ENCODE measurements at places on chromosomes 4 and X.

DNA sequence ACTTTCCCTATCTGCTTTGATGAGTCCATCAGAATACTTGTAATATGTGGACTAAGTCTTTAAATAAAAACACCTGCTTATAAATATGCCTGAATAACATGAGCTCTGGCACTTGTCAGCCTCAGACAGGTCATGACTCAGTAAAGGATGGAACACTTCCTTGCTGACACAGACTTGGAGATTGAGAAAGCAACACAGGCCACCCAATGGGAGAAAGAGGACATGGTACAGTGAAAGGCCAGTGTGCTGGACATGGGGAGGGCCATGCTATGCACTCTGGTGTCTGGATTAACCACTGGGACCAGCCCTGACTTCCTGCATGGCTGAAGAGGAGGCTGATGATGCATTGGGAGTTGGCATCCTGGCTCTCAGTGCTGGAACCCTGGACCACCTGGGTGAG is 149.5 kb downstream of the DHRSX start:
- DNase-seq: no peak

- DNase-seq: no peak
Measured at GRCh38 chr4:48831532-48832030, 693 bp downstream of the OCIAD1 start.

DNA sequence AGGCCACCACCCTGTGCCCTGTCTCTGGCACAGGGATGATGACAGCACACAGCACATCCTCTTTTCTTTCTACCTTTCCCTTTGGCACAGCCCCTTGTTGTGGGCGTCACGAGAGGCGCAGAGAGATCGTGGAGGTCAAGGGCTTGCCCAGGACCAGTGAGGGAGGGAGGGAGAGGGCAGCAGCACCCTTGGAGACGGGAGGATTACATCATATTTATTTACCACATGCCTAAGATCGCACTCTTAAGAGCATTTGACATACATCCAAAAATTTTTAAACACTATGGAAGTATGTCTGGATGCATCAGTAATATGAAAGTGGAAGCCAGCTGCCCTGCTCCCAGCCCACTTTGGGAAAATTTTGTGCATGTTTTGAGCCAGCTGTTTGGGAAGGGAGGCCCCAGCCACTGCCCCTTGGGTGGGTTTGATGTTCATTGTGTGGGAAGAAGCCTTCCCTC is 12.7 kb downstream of the WFS1 start:
- DNase-seq: no peak

DNA sequence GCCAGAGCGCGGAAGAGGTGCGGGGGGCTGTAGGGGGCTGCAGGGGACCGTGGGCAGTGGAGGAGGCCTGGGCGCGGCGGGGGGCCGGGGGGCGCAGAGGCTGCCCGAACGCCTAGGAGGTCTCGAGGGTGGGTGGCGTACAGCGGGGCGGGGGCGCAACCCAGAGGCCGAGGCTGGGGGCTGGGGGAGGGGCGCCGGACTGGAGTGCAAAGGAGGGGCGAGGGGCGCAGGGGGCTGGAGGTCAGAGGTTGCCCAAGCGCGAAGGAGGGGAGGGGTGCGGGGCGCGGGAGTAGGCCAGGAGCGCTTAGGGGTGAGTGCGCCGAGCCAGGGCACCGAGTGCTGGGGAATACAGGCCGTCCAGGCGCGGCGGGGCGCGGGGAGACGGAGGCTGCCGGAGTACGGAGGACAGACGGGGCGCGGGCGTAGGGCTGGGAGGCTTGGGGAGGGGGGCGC is 255 bp downstream of the GYG2 start:
- no peak for DNase-seq

DNA sequence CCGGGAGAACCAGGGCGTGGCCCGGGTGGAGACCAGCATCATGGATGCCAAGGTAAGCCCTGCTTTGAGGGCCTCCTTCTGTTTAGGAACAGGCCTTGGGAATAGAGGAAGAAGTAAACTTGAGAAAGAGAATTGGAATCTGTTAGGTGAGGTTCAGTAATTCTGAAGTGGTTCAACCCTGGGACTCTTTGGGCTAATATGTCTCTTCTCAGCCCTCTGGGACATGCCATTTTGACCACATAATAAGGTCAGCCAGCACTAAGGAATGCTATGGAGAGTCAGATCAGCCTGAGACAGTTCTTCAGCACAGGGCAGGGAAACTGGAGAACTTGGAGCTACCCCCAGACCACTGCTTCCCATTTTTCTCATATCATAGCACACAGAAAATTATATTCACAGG is 63.3 kb upstream of the PRPS1 start:
- no peak for DNase-seq

GRCh38 chrX:87744391-87744790 is 226.8 kb downstream of the KLHL4 start:
- DNase-seq: no peak

DNA sequence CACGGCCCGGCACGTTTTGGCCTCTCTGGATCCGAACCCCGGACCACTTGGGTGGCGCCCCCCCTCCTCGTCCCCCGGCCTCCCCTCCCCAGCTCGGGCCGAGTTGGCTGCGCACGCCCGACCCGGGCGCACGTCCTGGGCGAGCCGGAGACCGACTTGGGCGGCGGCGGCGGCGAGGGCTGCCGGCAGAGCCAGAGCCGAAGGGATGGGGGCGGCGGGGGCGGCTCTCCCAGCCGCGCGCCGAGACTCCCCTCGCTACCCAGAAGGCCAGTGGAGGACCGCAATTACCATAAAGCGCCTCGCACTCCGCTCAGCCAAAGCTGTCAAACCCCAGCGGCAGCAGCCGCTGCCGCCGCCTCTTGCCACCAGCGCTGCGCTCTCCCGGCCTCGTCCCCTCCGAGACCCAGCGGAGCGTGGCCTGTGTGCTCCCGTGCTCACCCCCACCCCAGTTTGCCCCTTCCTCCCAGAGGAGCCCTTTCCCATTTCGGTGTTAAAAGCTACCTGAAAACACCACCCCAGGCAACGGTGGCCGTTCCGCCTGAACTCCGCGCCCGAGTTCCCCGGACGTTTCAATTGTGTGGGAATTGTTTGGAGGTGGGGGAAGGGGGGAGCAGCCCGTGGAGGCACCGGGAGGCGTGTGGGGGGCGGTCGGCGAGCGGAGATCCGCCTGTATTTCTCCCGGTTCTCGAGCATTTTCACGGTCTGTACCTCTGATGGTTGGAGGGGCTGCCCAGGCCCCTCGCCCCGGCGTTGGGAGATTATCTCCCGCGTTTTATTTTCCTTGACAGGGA is 701 bp upstream of the BCOR start:
- DNase-seq: no peak

DNA sequence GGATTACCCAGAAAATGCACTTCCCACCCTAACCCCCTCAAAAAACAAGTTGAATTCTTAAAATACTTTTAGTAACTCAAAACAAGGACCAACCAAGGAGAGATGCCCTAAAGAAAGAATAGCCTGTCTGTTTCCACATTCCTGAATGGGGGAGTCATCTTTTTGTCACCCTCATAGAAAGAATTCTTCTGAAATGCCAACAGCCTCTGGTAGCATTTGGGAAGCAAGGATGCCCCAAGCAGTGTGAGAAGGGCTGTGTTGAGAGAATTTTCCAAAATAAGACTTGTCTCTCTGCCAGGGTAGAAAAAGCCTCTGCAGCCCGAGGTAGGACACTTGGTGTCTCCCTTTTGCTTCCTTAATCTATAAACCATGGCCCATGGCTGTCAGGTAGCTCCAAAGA is 173.1 kb upstream of the VCX3A start:
- DNase-seq: no peak

DNA sequence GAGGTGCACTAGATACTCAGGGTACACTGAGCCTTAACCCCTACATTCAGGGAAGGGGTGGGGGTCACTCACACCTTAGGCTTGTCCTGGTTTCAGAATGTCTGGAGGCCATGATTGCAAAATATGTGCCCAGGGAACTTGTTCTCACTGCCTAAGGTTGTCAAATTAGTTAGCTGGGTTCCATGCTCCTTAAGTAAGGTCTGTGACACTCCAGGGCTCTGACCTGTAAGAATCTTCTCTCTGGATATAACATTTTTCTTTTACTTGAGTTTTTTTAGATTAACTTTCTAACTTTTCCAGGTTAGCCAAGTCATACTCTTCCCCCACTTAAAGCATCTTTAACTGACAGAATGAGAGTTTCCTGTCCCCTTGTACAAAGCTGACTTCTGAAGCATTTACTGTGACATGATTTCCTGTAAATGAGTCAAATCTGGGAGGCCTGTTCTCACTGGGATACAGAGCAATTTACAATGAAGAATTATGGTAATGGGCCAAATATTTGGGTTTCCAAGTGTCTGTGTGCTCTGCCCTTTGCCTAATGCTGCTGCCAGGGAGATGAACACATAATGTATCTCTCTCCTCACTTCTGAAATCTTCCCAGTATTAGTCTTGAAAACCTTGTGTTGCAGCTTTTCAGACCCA is 101.7 kb downstream of the GATB start:
- DNase-seq: no peak

DNA sequence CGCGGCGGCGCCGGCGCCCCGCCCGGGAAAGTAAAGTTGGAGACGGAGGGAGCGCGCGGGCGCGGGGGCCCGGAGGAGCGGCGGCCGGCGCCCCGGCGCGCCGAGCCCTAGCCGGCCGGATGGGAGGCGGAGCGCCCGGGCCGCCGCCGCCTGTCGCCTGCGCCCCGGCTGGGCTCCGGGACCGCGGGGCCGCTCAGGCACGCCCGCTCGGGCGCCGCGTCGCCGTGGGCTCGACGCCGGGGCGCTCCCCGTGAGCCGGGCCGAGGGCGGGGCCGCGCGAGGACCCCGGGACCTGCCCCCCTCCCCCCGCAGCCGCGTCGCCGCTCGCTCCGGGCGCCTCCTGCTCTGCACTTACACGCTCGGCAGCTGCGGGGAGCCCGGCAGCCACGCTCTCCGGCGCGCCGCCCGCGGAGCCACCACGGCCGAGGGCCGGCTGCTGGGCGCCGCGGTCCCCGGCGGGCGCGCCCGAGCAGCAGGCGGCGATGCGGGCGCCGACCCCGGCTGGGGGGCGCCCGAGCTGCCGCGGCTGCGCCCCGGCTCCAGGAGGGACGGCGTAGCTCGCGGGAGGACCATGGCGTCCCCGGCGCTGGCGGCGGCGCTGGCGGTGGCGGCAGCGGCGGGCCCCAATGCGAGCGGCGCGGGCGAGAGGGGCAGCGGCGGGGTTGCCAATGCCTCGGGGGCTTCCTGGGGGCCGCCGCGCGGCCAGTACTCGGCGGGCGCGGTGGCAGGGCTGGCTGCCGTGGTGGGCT is at the start of gene ADRA2C:
ADRA2C (plus strand) TSS at position 350 of the 749 bp plus-strand sequence; CDS start at position 572, 222 bp downstream.
- no peak for DNase-seq

GRCh38 chrX:72348247-72348979 is 42.7 kb upstream of the CITED1 start:
- no peak for DNase-seq

- DNase-seq: no peak
Measured at GRCh38 chr4:161714022-161714751, 449.6 kb downstream of the FSTL5 start.

DNA sequence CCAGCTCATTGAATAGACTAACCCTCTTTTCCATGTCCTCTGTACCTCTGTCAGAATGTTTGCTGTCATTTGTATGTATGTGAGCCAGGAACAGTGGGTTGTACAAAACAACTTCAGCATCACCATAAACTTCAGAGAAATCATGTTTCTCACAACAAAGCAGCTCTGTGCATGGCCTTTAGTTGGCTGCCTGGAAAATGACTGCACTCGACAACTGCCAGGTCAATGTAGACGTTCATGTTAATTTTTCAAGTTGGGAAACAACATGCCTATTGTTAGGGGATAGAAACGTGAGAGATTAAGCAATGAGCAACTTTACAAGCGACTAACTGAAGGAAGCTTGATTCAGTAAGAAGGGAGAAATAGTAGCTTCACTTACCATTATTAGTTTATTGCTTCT is 17.9 kb upstream of the CXCL11 start:
- no peak for DNase-seq

DNA sequence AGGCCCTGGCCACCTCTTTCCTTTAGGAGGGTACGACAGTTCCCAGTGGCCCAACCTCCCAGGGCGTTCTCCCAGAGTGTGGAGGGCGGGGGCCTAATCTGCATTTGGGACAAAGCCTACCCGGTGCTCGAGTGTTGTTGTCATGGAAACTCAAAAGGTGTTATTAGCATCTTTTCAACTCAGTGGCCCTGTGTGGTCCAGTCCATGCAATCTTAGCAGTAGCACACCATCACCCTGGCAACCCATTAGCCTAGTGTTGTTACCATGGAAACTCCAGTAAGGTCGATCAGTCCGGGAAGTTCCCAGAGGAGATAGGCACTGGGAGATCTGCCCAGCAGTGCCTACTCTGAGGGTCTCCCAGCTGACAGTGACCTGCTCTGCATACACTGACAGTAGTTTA is 20.2 kb downstream of the APLN start:
- no peak for DNase-seq

- DNase-seq: no peak
Measured at GRCh38 chrX:8688776-8689175, 43.2 kb downstream of the ANOS1 start.

- no peak for DNase-seq
Measured at GRCh38 chrX:54178100-54178940, 4.7 kb downstream of the FAM120C start.

DNA sequence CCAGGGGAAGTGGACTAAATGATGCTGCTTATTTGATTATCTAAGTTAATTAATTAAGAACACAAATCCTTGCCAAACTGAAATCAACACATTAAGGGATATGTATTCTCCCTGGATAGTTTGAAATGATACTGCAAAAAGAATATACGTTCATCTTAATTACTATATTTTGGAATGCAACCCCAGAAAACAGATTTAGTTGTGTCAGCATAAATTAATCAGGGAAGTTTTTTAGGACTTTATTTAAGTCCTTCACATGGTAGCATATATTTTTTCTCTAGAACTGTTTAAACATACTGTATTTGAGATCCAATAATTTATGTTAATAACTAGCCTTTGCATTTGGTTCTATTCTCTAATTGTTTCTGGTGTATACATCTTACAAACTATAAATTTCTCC is 52.5 kb downstream of the NRK start:
- DNase-seq: no peak

DNA sequence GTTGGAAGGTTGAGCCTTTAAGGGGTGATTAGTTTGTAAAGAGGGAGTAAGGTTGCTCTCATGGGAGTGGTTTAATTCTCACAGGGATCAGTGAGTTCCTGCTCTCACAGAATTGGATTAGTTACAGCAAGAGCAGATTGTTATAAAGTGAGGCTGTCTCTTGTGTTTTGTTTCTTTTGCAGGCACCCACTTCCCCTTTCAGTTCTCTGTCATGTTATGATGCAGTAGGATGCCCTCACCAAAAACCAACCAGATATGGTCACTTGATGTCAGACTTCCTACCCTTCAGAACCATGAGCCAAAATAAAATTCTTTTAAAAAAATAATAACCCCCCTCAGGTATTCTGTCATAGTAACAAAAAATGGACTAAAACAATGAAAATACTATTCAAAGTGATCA is 19.9 kb upstream of the IGSF1 start:
- DNase-seq: no peak
